ENCODE measurements at places on chromosomes 16 and 17.

DNA sequence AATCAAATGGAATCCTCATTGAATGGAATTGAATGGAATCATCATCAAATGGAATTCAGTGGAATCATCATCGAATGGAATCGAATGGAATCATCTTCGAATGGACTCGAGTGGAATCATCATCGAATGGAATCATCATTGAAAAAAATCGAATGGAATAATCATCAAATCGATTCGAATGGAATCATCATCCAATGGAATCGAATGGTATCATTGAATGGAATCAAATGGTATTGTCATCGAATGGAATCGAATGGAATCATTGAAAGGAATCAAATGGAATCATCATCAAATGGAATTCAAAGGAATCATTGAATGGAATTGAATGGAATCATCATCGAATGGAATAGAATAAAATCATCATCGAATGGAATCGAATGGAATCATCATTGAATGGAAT lies 619.3 kb downstream of the TP53TG3F start:
- H3K36me3 ChIP-seq = no peaks in the 10 kb centered on the region
- H3K4me3 ChIP-seq = no peak overlapping the region
- no peaks in the 10 kb centered on the region for H3K4me1 ChIP-seq
- H3K27ac ChIP-seq = no peak overlapping the region
- H3K27me3 ChIP-seq = no peaks in the 10 kb centered on the region
- DNase-seq = no peak

DNA sequence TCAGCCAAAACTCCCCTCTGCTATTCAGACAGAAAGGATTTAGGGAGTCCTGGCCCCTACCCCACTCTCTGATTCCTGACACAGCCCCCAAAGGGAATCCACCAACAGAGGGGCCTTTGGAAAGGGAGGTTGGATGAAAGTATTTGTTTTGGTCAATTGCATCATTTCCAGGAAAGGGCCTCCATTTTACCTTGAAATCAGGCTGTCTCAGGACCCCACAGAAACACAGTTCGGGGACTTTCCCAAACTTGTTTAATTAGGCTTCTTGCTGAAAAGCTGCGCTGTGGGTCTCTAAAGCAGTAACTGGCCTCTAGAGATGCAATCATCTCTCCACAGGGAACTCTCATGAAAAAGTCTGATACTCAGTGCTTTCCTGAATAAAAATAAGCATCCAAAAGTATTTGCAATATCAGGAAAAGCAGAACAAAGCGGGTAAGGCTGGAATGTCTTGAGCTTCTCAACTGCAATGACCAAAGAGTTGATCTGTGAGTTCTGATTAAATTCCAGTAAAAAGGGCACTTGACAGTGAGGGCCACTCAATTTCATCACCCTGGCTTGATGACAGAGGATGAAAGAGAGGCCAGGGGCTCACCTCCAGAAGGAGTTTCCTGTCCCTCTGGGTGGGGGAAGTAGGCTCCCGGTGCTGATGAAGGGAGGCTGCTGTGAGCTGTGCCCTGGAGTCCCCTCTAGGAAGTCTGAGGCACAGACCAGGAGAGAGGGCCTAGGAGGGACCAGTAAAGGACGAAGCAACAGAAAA lies 36.3 kb downstream of the LYRM9 start:
- H3K27ac ChIP-seq = no peak overlapping the region
- H3K4me1 ChIP-seq = no peaks in the 10 kb centered on the region
- H3K27me3 ChIP-seq = peaks cover 93% of the 10 kb centered on the region
- no peak overlapping the region for H3K4me3 ChIP-seq

DNA sequence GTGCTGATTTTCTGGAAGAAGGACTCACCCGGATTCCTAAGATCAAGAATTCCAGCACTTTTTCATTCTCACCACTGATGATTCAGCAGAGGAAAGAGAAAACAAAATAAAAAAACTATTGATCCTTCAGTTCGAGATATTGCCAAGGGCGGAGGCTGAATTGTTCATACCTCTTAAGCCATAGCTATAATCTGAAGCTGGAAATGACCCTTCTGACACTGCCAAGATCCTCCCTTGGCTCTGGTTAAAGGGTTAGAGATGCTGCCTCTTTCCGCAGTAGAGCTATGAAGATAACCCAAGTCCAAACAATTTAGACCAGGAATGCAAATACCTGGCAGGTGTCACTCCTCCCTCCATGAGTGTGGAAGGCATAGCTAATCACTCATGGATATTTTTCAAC lies 73.0 kb downstream of the TMEM114 start:
- H3K27ac ChIP-seq = no peak overlapping the region
- no peaks in the 10 kb centered on the region for H3K36me3 ChIP-seq
- H3K27me3 ChIP-seq = peaks cover 92% of the 10 kb centered on the region
- no peak for DNase-seq

GRCh38 chr17:77869665-77870132 lies 88.8 kb upstream of the TNRC6C start:
- no peak overlapping the region for H3K27ac ChIP-seq
- H3K4me1 ChIP-seq = no peaks in the 10 kb centered on the region
- H3K36me3 ChIP-seq = no peaks in the 10 kb centered on the region
- no peak overlapping the region for H3K4me3 ChIP-seq

- no peaks in the 10 kb centered on the region for H3K36me3 ChIP-seq
- H3K27me3 ChIP-seq = peaks cover 100% of the 10 kb centered on the region
- H3K27ac ChIP-seq = no peak overlapping the region
- H3K4me1 ChIP-seq = no peaks in the 10 kb centered on the region
These were observed 80.4 kb downstream of the ENGASE start for GRCh38 chr17:79154951-79155585.

- H3K36me3 ChIP-seq = peaks cover 27% of the 10 kb centered on the region
- DNase-seq = no peak
- H3K27ac ChIP-seq = peak overlapping the region; percentile 57
- peak overlapping the region; percentile 82 for H3K4me3 ChIP-seq
These were observed 1.5 kb downstream of the PAFAH1B1 start for GRCh38 chr17:2594722-2595599.

DNA sequence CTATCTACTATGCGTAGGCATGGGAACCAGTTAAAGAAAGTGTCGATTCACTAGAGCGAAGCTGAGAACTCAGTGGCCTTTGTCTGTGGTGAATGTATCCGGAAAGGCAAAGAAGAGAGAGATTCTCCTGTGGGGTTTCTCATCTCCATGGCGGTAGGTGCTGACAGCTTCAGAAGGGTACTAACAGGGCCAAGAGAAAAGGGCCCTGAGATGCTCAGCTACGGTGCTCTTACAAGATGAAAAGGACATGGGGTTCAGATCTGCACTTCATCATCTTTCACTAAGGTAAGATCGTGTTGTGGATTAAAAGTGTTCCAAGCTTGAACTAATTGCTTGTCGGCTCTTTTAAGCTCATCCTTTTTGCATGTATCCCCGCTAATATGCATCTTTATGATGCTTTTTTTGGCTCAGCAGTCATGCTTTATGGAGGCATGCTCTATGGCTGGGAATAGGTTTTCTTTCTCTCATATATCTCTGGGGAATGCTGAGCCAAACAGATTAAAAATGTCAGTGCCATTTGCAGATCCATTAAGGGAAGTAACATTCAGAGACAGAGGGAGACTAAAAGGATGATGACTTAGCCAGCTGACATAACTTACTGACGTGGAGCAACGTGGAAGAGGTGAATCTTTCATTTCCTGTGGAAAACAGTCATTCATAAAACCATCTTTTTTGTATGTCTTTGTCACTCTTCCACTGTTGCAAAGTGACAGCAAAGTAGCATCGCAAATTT lies 29.9 kb downstream of the KCNJ16 start:
- no peaks in the 10 kb centered on the region for H3K4me1 ChIP-seq
- H3K36me3 ChIP-seq = no peaks in the 10 kb centered on the region
- H3K4me3 ChIP-seq = no peak overlapping the region
- H3K27ac ChIP-seq = no peak overlapping the region
- no peak for DNase-seq

DNA sequence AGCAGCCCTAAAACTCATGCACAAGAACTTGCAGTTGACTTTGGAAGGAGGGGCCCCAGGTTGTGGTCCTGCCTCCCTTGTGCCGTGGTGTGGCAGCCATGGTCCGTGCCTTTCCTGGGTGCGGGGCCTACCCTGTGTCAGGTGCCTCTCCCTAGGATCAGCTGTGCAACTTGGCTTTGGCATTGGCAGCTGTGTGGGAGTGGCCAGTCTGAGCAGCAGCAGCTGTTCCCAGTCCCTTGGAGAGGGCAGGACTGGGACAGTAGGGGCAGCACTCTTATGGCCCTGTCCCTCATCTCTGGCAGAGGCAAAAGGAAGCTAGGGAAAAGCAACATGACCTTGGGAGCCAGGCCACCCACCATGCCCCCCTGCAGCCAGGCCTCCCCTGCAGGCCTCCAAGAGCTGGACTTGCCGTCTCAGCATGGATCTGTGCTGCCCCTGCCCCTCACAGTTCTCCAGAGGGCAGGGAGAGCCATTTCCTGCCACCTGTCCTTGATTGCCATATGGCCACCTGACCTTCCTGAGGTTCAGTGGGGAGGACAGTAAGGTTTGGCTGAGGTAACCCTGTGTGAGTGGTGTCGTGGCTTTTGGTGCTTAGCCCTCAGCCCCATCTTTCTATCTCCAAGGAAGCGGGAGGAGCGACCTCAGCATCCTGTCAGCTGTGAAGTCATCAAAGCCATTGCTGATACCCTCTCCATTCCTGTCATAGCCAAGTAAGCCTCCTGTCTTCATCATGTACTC lies 15.5 kb upstream of the NFATC3 start:
- no peak overlapping the region for H3K4me3 ChIP-seq
- DNase-seq = no peak
- peaks cover 5% of the 10 kb centered on the region for H3K4me1 ChIP-seq
- no peaks in the 10 kb centered on the region for H3K27me3 ChIP-seq

DNA sequence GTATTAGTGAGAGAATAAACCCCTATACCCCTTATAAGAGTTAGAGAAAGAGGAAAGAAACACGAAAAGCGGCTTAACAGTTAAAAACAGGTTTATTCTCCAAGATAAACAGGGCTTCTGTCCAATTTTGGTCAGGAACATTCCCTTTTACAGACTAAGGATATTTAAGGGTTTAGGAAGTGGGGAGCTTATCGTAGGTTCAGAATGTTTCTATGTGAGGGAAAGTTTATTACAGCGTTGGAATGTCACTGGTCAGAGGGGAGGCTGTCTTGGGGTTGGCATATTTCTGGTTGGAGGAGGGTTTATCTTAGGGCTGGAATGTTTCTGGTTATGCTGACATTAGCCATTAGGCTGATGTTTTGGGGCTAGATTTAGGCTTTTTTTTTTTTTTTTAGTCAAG lies 34.1 kb upstream of the WWOX start:
- no peak for DNase-seq
- H3K4me3 ChIP-seq = no peak overlapping the region
- no peaks in the 10 kb centered on the region for H3K36me3 ChIP-seq
- H3K27me3 ChIP-seq = peaks cover 43% of the 10 kb centered on the region

DNA sequence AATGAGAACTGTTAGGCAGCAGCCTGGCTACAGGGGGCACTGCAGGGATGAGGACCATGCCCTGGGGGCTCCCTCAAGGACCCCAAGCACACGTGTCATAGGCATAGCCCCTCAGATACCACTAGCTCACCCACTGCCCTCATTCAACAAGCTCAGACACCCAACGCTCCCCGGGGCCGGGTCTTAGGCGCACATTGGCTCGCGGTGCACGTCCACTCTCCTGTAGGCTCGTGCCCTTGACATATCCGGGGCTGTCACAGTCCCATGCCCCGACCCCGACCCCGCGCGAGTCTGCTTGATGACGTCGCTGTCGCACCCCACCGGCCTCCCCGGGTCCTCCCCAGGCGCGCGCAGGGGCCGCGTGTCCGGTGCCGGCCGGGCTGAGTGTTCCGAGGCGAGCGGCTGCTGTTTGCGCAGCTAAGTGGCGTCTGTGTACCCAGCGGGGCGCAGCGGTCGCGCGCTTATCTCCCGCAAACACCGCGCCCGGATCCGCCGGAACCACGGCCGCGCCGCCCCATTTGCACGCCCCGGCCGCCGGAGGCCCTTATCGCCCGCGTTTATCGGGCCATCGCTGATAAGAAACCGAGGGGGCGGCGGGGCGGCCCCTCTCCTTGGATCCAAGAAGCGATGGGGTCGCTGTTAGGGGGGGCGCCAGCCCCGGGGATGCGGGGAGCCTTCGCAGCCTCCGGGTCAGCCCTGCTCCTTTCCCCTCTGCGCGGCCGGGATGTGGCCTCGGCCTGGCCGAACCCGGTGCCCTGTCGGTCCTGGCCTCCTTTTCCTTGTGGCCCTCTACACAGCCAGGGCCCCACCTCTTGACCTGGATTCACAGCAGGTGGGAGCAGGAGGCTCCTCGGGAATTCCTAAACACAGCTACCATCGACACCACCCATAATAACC lies 20.7 kb upstream of the NAGS start:
- H3K27ac ChIP-seq = no peak overlapping the region
- peak; percentile 42 for DNase-seq
- H3K4me1 ChIP-seq = no peaks in the 10 kb centered on the region
- peaks cover 100% of the 10 kb centered on the region for H3K27me3 ChIP-seq
- peak overlapping the region; percentile 46 for H3K4me3 ChIP-seq
- H3K36me3 ChIP-seq = no peaks in the 10 kb centered on the region

DNA sequence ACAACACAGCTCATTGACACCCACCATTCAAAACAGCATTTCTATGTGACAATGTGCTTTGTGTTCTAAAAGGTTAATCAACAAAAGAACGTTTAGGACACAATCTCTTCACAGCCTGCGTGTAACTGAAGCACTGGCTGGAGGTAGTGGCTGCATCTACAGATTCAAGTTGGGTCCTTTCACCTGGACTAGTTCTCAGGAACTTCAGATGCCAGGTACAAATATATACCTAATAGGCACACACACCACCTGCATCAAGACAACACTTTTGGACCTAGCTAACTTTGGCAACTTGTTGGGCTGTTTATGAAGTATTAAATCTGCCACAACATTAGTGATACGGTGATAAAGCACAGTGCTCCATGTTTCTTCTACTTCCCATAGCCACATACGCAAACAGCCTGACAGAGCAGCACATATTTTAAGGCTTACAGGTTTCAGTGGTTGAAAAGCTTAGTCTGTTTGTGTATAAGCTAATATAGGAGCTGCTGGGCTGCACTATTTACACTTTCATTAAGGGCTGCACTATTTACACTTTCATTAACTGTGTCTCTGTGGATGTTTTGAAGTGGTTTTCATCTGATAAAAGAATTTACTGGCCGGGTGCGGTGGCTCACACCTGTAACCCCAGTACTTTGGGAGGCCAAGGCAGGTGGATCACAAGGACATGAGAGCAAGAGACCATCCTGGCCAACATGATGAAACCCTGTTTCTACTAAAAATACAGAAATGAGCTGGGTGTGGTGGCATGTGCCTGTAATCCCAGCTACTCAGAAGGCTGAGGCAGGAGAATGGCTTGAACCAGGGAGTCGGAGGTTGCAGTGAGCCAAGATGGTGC lies 132.6 kb downstream of the PARN start:
- H3K27ac ChIP-seq = no peak overlapping the region
- no peak for DNase-seq
- H3K36me3 ChIP-seq = no peaks in the 10 kb centered on the region
- H3K4me1 ChIP-seq = peaks cover 42% of the 10 kb centered on the region
- H3K4me3 ChIP-seq = no peak overlapping the region
